Fibroblast of skin of right quadriceps (primary cell): ENCODE measurements at places on chromosomes 2 and 18.
A peak's percentile ranks its signal among the peaks of the same experiment; 100 is the strongest.

DNA sequence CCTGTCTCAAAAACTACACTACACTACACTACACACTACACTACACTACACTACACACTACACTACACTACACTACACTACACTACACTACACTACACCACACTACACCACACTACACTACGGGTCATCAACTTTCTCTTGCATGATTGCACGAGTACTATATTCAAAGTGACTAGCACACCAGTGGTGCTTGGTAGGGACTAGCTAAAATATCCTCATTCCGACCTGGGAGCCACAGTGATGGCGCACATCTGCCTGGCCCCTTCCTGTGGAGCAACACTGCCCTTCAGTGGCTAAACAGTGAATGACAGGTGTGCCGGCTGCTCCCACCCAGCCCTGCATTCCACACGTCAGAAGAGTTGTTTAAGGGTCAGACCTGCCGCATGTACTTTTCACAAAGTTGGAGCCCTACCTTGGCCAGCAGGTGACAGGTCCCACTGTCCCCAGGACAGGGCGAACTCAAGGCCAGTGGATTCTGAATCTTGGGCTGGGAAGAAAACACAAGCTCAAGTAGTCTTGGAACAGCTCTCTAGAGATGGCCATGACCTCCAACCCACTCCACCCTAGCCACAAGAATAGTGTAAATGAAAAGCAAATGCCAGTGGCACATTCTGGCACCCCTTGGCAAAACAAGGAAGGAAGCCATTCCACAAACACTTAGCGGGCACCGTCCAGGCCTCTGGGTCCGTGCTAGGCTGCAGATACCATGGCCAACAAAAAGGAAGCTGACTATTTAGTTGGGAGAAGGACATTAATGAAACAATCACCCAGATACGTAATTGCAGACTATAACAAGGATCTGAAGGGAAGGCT, 79.7 kb upstream of the MSH2 start:
- DNase-seq = peak; percentile 67

GRCh38 chr2:227876300-227876801, 4.9 kb downstream of the DAW1 start:
- DNase-seq = no peak

GRCh38 chr2:88885275-88885674, 193.8 kb downstream of the RPIA start:
- no peak for DNase-seq

DNA sequence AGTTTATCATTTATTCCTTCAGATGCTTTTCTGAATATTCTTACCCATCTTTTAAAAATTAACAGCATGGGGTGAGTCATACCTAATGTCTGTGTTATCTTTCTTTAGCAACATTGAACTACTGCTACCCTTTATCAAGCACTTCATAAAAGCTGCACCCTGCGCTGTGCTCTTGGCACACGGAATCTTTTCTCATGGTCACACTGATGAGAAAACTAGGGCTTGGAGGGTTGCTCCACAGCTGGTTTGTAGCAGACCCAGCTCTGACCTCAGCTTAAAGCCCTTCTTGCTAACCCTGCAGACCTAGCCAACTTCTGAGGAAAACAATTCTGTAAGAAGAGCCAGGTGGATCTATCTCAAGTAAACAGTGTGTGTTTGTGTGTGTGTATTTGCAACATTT, 106.3 kb downstream of the RNF144A start:
- DNase-seq = no peak

DNA sequence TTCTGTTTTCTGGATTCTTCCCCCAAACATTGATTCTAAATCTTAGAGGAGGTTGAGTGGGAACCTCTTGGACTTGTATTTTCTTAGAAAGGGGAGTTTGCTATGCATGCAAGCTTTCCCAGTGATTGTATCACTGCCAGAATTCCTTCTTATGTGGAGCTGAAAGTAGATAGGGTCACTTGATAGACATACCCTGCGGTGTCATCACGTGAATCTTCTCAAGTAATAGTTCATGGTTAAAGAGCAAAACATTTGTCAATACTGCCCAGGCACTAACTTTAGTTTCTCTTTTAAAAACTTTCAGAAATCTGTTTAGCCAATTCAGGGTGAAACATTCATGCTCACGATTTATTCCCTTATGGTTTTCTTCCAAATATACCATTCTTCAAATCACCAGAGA, 6.4 kb downstream of the PMAIP1 start:
- DNase-seq = no peak

- no peak for DNase-seq
Measured at GRCh38 chr2:210363261-210363660, 48.3 kb upstream of the MYL1 start.

DNA sequence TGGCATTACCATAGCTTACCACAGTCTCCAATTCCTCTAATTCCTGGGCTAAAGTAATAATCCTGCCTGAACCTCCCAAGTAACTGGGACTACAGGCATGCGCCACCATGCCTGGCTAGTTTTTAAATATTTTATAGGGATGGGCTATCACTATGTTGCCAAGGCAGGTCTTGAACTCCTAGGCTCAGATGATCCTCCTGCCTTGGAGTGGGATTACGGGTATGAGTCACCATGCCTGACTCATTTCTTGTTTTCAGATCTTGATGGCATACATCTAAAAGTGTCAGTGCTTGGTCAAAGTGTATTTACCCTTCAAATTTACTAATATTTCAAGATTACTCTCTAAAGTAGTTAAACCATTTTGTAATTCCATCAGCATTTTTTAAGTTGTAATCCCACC, 9.4 kb upstream of the SOCS6 start:
- no peak for DNase-seq

GRCh38 chr2:43851011-43851980, 12.5 kb downstream of the ABCG8 start:
- DNase-seq = no peak

DNA sequence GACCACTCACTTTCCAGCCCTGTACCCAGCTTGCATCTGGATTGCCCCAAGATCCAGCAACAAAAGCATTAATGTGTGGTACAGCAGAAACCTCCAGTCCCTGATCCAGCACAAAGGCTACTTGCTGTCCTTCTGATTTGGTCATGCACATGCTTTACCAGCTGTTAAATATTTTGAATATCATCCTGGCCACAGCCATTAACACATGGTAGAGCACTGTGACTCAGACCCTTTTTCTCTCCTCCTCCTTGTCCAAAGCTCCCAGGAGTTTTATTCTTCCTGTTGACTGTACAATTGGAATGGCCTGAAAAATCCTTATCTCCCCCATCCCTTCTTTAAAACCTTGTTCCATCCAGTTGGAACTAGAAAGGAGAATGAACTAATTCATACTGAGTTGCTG, 419.7 kb upstream of the TNP1 start:
- peak; percentile 99 for DNase-seq

GRCh38 chr2:18171191-18172139, 293.0 kb downstream of the KCNS3 start:
- peak; percentile 75 for DNase-seq

GRCh38 chr2:176745543-176746200, 466.9 kb upstream of the HNRNPA3 start:
- no peak for DNase-seq

- no peak for DNase-seq
Measured at GRCh38 chr2:109305490-109306167, 176.6 kb downstream of the SH3RF3 start.

DNA sequence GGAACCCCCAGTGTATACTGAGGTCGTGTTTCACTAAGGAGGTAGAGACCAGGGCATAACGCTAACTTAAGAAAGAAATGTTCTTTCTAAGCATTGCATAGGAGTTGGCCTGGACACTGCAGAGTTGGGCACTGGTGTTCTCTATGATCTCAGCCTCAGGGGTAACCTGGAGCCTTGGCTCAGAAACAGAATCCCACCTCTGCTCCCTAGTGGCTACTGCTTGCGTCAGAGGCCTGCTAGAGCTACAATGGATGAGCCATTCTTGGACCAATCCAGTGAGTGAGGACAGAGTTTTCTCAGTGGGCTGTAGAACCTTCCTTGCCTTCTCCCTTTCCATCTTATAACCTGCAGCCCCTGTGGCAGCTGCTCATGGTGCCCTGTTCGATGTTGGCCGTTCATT, 324.4 kb upstream of the CELF4 start:
- no peak for DNase-seq

- DNase-seq = no peak
Measured at GRCh38 chr2:10163498-10164486, 41.3 kb downstream of the RRM2 start.

DNA sequence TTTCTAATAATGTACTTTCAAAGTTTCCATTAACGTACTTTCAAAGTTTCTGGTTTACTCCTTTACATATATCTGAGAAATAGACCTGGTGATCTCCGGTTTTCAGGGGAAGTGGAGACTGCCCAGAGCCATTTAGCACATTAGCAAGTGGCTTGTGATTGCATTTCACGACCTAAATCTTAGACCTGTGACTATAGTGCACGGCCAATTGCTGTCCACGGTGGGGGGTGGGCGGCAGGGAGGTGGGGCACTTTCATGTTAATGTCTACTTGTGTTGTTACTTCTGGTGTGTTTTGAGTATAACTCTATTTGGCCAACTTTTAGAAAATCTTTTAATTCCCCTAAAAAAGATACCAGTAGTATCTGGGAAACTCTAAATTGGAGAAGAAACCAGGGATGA, 11.3 kb downstream of the GATA6 start:
- no peak for DNase-seq

GRCh38 chr2:228329282-228329681, 147.8 kb upstream of the SPHKAP start:
- DNase-seq = no peak

- no peak for DNase-seq
Measured at GRCh38 chr2:119574108-119574815, 30.0 kb downstream of the CFAP221 start.

GRCh38 chr2:111669928-111670695, 213.9 kb downstream of the ANAPC1 start:
- no peak for DNase-seq

DNA sequence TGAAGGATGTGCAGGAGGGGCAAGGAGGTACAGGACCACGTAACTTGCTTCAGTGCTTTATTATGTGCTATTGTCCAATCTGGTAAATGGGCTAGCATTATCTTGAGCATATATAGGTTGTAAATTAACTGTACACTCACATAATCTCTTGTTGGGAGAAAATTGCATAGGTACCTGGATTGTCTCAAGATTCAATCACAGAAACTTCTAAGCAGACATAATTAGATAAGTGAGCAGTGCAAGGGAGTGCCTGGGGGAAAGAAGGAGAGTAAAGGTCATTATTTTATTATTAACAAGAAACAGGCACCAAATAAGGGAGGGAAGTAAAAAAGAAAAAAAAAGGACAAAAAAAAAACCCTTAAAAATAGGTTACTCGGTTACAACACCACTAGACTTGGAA, 186.2 kb downstream of the MBD5 start:
- DNase-seq = no peak

DNA sequence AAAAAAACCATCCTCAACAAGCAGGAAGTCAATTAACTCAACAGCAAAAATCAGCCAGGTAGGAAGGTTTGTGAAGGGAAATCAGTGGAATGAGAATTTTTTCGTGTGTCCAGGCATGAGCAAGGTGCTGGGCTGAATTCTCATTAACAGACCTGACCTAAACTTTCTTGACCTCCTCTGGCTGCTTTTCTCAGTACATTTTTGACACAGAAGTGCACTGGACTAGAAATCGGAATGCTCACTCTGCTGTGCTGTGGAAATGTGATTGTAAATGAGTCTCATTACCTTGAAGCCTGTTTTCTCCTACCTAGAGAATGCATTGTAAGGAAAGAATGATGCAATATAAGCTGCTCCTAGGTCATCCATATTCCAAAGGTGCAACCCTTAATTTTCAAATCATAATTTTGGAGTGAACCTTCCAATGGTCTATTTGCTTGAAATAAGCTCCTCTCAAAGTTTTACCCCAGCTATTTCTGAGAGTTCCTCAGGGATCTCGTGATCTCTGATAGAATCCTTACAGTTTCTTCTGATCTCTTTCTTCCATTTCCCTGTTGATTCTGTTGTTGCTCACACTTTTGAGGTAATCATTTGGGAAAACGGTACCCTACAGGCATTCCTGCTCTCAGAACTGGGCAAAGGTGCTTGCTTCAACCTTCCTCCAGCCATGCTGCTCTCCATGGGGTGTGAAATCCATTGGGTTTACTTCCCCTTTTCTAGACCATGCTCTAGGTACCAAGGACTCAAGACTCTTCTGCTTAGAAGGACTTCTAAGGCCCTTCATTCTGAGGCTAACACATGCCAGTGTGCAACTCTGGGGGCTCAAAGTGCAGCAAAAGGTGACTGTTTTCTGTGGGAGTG, 104.9 kb upstream of the ITPRID2 start:
- no peak for DNase-seq

- DNase-seq = peak; percentile 32
Measured at GRCh38 chr2:218501665-218502064, 66.5 kb downstream of the USP37 start.

- DNase-seq = no peak
Measured at GRCh38 chr2:56448403-56449001, 264.7 kb downstream of the CCDC85A start.

DNA sequence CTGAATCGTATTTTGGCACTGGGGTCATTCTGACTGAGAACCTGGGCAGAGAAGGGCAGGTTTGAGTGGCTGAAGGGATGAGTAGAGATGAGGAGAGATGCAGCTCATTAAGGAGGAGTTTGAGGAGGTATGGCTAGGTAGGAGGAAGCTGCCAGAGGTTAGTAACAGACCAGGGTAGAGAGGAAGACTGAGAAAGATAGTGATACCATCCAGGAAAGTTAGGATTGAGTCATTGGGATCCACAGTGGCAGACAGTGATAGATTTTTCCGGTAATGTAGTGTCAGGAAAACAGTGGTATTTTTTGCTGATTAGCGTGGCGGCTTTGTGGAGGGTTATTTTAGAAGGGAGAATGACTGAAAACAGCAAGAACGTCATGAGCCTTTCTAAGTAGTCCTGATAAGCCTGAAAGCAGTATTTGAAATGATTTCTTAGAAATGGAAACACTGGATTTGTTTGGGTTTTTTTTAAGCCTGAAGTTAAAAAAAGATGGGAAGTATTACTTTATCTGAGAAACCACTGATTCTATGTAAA, 65.6 kb upstream of the STON1 start:
- no peak for DNase-seq

DNA sequence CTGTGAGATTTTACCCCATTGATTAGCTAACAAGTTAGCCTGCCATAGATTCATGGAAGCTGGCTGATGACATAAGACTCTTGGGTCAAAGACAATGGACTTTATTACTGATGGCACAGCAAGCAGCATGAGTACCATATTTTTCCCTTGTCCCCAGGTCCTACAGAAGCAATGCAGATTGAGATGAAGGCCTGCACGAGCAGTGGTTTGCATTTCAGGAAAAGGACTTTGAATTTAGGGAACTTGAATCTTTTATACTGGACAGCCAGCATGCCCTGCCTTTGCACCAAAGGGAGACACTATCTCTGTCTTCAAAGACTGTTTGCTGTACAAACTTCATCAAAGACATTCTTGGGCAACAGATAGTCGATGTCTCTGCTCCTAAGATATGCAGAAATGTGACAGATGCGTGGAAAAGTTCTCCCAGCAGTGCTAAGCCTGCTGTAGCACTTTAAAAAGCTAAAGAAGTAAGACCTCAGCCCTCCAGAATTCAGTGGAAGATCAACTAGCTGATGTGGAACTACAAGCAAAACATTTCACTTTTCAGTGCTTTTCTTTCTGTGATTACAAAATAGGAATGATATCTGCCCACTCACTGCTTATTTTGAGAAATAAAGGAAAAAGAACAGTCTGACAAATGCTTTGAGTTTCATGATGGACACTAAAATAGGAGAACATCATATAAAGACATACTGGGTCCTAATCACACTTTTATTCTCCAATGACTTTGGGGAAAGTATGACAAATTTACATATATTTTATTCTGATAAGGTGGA, 44.4 kb upstream of the TANK start:
- DNase-seq = no peak

- DNase-seq = no peak
Measured at GRCh38 chr2:71965530-71965929, 182.1 kb downstream of the CYP26B1 start.

- DNase-seq = no peak
Measured at GRCh38 chr2:210556329-210556980, at the start of gene CPS1. Gene CPS1, plus strand, starts transcription at chr2:210556599. Its CDS starts 135 bp downstream, at chr2:210556734.
